ENCODE measurements at places on chromosomes 4 and X.

DNA sequence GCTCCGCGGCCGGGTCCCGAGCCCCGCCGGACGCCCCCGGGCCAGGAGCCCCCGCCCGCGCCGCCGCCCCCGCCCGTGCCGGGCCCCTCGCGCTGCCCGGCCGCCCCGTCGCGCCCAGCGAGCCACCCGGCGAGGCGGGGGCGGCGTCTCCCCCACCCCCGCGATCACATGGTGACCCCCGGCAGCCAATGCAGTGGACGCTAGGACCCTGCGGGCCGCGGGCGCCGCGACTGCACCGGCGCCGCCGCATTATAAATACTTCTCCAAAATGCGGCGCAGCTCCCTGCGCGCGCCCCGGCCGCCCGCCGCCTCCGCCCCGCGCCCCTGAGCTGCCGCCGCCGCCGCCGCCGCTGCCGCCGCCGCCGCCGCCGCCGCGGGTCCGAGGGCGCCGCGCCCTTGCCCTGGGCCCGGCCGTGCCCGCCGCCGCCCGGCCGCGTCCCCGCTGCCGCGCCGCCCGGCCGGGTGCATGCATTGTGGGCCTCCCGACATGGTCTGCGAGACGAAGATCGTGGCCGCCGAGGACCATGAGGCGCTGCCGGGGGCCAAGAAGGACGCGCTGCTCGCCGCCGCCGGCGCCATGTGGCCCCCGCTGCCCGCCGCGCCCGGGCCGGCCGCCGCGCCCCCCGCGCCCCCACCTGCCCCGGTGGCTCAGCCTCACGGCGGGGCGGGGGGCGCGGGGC lies at the start of gene NAT8L:
Gene NAT8L (plus strand): TSS at position 282 of the 680 bp plus-strand sequence. CDS start 185 bp downstream, at position 467.
- peaks cover 3% of the 10 kb centered on the region for H3K4me1 ChIP-seq
- H3K4me3 ChIP-seq = no peak within 1 kb of the TSS
- no peak within 1 kb of the TSS for H3K27ac ChIP-seq
- DNase-seq = no peak

- DNase-seq = no peak
- H3K4me1 ChIP-seq = no peaks in the 10 kb centered on the region
- H3K27ac ChIP-seq = no peak overlapping the region
- H3K27me3 ChIP-seq = no peaks in the 10 kb centered on the region
Measured at GRCh38 chr4:75142850-75143249, 209.9 kb downstream of the PARM1 start.

- H3K36me3 ChIP-seq = peaks cover 90% of the 10 kb centered on the region
- H3K27me3 ChIP-seq = no peaks in the 10 kb centered on the region
- H3K4me3 ChIP-seq = no peak overlapping the region
- H3K27ac ChIP-seq = no peak overlapping the region
- H3K4me1 ChIP-seq = peaks cover 38% of the 10 kb centered on the region
Measured at GRCh38 chr4:8215001-8215427, 15.9 kb downstream of the SH3TC1 start.

GRCh38 chr4:155787113-155787710 lies 28.4 kb downstream of the GUCY1B1 start:
- H3K4me3 ChIP-seq = no peak overlapping the region
- H3K4me1 ChIP-seq = no peaks in the 10 kb centered on the region
- DNase-seq = peak; percentile 49
- no peak overlapping the region for H3K27ac ChIP-seq
- H3K27me3 ChIP-seq = no peaks in the 10 kb centered on the region

- peaks cover 15% of the 10 kb centered on the region for H3K27me3 ChIP-seq
- H3K4me3 ChIP-seq = no peak overlapping the region
Measured at GRCh38 chr4:111788099-111788498, 357.2 kb upstream of the FAM241A start.

DNA sequence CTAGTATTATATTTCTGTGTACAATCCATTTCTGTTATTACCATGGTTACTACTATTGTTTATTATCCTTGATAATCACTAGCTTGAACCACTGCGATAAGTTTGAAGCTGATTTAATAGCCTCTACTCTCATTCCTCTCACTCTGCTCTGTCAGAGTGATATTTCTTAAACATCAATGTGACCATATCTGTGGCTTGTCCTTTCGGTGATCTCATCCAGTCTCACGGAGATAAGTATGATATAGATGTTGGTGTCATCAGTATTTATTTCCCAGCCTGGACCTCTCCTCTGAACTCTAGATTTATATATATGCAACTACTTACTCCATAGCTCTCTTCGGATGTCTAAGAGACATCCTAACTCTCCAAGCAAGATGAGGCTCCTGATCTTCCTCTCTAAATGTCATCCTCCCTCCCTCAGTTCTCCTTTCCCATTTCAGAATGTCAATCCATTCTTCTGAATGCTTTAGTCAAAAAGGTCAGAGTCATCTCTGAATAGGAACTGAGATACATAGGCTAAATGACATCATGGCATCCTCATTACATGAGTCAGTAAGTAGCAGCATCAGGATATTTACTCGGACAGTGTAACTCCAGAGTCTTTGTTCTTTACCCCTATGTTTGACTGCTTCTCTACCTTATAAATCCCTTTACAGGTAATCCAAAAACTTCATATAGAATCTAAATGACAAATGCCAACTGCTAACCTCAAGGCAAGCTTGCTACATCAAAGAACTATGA lies 129.5 kb downstream of the PACRGL start:
- no peaks in the 10 kb centered on the region for H3K27me3 ChIP-seq
- H3K4me3 ChIP-seq = no peak overlapping the region
- no peaks in the 10 kb centered on the region for H3K36me3 ChIP-seq
- no peak for DNase-seq

Measured in thymus (tissue), 14 donors.